Astrocyte of the cerebellum (primary cell): ENCODE measurements at places on chromosomes 6 and 20.

DNA sequence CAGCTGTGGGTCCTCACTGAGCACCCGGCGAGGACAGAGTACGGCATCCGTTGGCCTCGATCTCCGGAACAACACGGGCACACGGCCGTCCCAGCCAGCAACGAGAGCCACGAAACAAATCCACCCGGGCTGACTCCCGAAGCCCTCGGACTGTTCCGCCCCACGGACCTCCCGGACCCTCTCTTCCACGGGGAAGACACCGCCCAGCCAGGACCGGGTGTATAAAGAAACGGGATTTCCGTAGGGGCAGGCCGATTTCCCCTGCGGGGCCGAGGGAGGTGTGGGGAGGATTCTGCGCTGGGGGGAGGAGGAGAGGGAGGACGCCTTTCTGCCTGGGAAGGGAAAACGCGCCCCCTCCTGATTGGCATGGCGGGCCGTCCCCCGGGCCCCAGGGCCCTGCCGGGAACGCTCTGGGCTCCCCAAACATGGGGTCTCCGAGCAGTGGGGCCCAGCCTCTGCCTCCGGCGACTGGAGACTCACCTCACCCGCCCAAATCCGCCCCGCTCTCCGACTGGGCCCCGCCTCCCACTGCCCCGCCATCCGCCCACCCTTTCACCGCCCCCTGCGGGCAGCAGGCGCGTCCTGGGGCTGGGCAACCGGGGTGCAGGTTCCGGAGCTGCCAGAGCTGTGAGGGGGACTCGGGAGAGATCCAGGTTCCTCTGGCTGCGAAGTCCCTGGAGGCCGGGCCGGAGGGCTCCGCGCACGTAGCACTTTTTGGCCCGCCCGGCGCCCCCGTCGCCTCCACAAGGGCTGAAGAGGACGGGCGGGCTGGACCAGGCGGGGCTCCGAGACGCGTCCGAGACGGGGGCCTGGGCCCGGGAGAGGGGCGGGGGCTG is 679 bp upstream of the PPDPF start:
- no peak for DNase-seq

DNA sequence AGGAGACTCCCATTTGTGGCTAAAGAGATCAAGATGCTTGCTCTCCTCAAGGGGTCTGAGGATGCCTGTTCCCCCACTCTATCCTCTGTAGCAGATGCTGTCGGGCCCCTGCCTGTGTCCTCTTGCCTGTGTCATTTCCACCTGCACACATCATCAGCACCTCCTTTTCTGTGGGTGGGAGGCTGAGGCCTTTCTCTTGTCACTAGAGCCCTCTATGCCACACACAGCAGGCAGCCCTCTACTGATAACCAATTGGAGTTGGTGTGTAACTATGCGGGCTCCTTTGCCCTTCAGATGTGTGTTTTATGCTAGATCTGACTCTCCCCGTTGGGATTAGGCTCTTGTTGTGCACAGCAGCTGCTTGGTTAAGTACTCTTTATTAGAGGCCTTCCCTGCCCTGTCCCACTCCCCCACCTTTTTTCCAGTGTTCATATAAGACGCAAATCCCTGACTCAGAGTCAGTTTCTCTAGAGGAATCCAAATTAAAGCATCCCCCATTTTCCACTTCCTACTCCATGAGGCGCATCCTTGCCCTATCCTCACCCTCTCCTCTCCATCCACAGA is 7.7 kb downstream of the TREML2 start:
- DNase-seq: no peak

DNA sequence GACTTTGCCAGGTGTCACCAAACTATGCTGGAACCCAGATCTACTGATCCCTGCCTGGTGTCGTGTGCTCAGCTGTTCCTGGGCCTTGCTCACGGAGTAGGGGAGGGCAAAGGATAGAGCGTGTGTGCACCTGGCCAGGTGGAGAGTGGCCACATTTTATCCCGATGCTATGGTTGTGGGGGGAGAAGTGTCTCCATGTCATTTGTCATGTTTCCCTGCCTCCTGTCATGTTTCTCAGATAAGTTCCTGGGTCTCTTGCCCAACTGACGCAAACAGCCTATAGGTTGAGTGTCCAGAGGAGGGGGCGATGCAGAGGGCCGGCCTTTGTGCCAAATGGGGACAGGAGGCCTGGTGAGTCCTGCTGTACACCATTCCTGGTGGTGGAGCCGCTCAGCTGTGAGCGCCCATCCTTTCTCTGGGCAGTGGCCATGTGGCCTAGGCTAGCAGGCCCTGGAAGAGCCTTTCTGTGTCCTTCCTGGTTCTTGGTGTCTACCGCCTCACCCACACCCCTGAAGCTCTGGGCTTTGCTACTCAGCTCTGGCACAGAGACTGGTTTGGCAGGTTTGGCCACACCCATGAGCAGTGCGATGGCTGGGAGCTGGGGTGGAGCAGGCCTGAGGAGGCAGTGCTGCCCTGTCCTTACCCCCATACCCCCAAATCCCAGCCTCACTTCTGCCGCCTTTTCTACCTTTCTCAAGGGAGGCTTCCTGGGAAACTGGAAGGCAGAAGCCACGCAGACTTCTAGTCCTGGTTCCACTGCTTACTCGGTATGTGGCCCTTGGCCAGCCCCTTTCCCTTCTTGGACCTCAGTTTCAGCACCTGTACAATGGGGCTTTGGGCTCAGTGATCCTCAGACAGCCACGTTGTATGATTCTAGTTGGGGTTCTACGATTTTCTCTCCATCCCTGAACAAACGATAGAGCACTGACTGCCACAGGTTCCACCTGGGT is 32.3 kb upstream of the EPB41L1 start:
- no peak for DNase-seq

GRCh38 chr20:55216525-55217242 is 741.3 kb downstream of the DOK5 start:
- no peak for DNase-seq

- no peak for DNase-seq
Measured at GRCh38 chr6:98828211-98828788, 6.1 kb upstream of the POU3F2 start.

DNA sequence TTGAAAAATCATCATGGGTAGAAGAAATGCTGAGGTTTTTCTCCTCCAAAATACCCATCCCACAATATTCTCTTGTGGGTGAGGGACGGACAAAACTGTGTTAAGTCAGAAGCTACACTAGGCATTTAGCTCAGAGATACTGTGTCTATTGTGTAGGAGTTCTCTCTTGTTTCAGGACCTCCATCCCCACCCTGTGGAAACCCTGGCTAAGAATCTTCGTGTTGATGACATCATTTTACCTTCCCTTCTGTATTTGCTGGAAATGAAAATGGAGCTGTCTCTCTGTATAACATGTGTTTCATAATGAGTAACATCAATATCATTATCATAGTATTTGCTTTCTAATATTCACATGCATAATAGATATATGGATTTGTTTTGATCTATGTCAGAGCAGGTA is 1193.0 kb upstream of the CITED2 start:
- DNase-seq: no peak

GRCh38 chr20:59788811-59789397 is 144.5 kb downstream of the SYCP2 start:
- no peak for DNase-seq

- no peak for DNase-seq
Measured at GRCh38 chr6:75824160-75824559, 75.1 kb downstream of the MYO6 start.
